NCI-H446 treated with DMSO at 0.1 percent for 48 hours (cell line): ENCODE measurements at places on chromosomes 2 and 18.

GRCh38 chr2:233901367-233901766 lies 15.8 kb upstream of the TRPM8 start:
- DNase-seq = no peak

- no peak for DNase-seq
Measured at GRCh38 chr18:31103423-31103822, 1.2 kb upstream of the DSC2 start.

GRCh38 chr18:25288340-25288938 lies 63.5 kb downstream of the ZNF521 start:
- peak; percentile 52 for DNase-seq

DNA sequence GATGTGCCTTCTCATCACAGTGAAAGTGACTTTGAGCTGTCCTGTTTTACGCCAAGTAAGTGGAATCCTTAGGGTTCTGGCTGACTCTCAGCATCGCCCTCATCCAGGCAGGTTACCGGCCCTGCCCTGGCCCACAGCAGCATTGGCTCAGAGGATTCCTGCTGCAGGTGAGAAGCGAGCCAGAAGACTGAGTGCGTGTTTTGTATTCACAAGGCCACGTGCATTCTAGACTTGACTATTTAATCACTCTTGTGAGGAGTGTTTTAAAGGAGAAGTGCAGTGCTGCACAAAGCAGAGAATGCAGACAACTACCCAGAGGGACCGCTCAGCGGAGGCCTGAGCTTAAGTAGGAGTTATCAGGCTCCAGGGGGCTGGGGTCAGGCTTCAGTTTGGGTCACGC lies 48.3 kb downstream of the LAMA3 start:
- DNase-seq = no peak

- no peak for DNase-seq
Measured at GRCh38 chr18:76491473-76491775, 3.6 kb downstream of the ZNF516 start.

- DNase-seq = no peak
Measured at GRCh38 chr2:618422-618990, 58.7 kb downstream of the TMEM18 start.

- no peak for DNase-seq
Measured at GRCh38 chr2:20424300-20425290, 22.3 kb upstream of the RHOB start.

- DNase-seq = no peak
Measured at GRCh38 chr2:220574038-220574437, 946.6 kb downstream of the SLC4A3 start.

DNA sequence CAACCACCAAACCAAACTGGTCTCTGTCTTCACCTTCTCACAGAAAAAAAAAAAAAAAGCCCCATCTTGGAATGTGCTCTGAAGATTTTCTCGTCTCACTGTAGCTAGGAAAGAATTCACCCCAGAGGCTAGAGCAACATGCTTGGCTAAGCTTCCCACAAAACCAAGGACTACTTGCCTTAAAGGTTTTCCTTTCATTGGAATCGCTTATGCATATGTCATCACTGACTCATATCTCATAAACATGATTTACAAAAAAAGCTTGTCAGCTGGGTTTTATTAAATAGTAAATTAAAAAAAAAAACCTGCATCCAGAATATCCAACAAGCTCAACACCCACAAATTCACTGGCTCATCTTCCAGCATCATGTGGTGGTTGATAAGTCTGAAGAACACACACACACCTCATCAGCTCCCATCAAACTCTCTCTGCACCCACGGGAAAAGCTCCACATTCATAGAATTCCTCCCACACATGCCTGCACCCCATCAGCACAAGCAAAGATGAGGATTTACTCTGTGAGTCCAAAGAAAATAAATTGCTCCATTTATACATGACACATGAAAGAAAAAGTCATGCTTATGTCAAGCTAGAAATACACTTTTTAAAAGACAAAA lies 182.0 kb upstream of the TRIB2 start:
- DNase-seq = no peak

GRCh38 chr2:135056790-135057189 lies 4.7 kb downstream of the RAB3GAP1 start:
- no peak for DNase-seq

GRCh38 chr2:166464187-166464586 lies 29.9 kb downstream of the SCN7A start:
- no peak for DNase-seq

DNA sequence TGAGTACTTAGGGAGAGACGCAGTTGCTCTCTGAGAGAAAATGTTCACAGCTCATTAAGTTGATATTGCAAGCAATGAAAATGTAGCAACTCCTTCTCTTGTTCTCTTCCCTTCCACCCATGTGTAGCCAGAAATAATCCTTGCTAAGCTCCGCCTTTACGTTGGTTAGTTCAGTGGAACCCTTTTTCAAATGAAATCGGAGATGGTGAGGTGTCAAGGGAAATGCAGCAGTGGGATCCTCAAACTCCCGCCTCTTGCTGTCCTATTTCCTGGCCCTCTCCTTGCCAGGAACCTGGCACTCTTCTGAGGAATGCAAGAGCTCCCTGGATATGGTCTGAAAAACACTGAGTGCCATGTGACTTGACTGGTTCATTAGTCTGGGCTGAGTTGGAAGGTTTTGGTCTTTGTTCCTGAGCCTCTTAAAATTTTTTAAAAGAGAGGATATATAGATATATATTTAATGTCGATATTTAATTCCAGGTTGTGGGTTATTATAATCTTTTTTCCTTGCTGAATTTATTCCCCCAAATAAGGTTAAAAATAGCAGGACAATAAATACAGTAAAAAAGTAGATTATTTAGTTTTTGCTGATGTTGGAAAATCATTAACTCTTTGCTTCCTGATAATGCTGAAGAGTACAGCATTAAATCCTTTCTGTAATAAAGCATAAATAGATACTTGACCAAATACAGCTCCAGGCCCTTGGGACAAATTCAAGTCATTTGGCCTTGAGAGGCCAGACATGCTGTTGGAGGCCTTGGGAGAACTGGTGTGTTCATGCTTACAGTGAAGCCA lies 116.2 kb downstream of the EML6 start:
- peak; percentile 63 for DNase-seq

- DNase-seq = no peak
Measured at GRCh38 chr18:39549144-39549543, 1983.5 kb upstream of the CELF4 start.

DNA sequence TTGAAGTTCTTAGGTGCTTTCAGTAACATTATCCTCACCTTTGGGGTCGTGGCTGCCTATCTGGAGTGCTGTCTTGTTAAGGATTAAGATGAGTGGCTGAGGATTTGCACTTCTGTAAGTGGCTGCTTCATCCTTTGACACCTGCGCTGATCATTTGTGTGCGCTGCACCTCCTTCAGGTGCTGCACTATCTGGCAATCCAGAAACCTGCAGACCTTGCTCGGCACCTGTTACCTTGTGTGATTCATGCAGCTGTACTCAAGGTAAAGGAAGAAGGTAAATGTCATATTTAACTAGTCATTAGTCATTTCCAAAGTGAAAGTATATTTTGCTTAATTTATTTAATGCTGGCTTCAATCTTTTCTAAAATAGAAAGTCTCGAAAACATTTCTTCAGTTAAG lies 110.3 kb downstream of the RAB3GAP1 start:
- no peak for DNase-seq

- no peak for DNase-seq
Measured at GRCh38 chr2:160268151-160268781, 68.2 kb upstream of the ITGB6 start.

- DNase-seq = no peak
Measured at GRCh38 chr2:181771356-181771755, 91.0 kb upstream of the NEUROD1 start.

DNA sequence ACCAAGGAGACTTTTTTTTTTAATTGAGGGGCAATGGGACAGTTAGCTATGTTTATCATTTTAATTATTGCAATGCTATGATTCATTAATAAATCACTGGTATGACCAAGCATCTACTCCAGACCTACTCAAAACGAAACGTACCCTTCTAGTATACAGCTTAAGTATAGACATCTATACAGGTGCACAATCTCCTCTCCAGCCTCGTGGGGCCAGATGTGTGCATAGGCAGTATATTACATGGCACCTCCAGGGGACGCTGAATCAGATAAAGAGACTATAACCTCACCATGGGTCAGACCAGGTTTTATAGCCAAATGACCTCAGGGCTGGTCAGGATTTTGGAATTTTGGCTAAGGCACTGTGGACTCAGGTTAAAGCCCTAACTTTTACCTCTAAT lies 86.6 kb downstream of the SS18 start:
- no peak for DNase-seq

GRCh38 chr2:66443186-66443978 lies 8.5 kb downstream of the MEIS1 start:
- DNase-seq = no peak

DNA sequence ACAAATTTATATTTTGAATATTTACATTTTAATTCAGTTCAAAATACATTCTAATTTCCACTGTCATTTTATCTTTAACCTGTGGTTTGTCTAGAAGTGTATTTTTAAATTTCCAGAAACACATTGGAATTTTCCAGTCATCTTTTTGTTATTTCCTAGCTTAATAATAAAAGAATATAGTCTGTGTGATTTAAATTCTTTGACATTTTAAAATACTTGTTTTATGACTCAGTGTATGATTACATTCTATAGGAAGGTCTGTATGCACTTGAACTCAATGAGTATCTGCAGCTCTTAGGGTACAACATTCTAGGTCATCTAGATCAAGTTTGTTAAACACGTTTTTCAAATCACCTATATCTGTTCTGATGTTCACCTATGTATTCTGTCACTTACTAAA lies 88.3 kb upstream of the MBOAT2 start:
- no peak for DNase-seq

DNA sequence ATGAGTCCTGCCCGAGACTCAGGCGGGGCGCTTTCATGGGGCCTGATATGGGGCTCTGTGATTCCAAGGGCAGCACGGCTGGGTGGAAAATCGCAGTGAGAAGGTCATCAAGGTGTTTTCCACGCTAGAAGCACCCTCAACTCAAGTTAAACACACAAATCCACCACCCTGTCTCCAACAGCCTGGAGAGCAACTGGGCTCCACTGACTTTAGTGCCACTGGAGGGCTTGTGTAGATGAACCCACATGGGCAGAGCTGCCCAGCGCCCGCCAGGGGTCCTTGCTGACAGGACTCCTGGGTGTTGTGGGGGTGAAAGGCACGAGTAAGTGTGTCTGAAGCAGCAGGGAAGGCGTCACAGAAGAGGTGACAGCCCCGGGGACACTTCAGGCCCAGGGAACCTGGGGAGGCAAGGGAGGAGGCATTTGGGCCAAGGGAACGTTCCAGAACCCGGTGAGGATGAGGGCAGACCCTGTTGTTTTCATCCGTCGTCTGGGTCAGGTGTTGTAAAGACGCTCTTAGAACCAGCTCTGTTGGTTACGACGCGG lies 51.8 kb upstream of the CTDP1 start:
- DNase-seq = no peak

DNA sequence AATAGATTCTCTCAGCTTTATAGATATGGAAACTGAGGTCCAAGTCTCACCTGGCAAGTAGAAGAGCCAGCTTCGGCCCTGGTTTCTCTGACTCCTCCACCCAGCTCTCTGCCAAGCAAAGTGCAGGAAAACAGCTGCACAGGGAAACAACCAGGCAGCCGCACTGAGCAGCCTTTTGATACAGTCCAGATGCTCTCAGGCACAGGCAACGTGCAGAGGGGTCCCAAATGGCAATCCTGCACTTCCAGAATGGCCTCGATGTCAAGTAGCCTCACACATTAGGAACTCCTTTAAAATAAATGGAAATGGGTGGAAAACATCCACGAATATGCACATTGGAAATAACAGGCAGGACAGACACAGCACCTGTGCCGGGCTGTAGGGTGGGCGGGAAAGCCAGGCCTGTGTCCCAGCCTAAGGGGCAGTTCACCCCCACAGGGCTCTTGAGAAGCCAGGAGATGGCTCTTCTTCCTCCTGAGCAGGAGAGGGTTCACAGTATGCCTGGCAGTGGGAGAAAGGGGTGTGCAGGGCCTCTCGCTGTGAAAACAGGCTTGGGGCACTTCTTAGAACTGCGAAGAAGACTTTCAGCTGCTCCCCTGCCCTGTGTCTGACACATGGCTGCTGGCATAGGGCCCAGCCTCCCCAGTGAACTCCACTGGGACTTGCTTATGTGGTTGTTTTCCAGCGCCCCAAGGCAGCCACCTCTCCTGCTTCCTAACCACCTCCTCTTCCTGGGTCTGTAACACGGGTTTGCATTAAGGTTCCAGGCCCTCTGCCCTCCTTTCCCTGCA lies 63.9 kb upstream of the TUBA3E start:
- no peak for DNase-seq

DNA sequence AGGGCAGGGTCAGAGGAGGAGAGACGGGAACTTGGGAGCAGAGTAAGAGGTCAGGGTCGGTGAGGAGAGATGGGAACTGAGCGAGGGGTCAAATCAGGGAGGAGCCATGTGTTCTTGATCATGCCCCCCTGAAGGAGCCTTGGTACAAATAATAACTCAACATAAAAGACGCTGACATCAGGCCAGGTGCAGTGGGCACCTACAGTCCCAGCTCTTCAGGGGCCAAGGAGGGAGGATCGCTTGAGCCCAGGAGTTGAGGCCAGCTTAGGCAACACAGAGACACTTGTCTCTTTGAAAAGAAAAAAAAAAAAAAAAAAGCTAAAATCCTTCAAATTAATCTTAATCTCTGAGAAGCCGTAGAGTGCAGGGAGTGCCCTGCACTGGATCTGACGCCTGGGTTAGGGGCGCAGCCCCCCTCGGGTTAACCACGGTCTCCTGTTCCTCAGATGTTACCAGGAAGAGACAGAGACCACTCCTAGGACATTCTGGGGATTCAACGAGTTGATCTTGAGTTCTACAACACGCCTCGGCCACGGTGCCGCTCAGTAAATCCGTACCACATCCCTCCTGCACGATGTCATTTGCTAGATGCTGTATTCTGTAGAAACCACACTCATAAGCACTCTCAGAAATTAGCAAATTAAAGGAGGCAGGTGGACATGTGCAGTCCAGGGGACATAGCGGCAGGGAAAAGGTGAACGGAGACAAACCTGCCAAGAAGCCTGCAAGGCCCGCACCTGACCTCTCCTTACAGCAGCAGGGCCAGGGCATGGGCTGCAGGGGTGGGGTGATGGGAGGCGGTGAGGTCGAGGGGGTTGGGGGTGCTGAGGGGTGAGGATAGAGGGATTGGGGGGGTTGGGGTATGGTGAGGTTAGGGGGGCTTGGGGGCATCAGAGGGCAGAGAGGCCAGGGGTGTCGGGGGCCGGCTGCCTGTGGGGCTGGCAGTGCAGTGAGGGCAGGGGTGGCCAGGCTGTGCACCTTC lies 29.2 kb downstream of the SLC66A2 start:
- DNase-seq = no peak

- no peak for DNase-seq
Measured at GRCh38 chr2:205193125-205193835, 489.0 kb upstream of the NRP2 start.

GRCh38 chr2:85838181-85838580 lies 50.6 kb downstream of the ST3GAL5 start:
- DNase-seq = no peak

DNA sequence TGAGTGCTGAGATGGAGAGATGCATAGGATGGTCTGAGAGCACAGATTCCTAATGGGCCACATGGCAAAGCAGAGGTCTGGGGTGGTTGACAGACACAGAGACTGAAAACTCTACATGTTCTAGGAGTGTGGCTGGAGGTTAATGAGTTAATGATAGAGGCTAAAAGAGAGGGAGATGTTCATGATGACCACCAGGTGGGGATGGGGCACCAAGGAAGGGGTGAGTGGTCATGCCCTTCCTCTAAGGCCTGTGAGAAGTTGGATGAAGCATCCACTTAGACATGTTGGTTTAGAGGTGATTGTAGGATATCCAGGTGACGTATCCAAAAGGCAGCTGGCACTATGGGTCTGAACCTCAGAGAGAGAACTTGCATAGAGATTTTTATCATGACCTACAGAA lies 102.1 kb downstream of the LRP2 start:
- no peak for DNase-seq

GRCh38 chr18:68723539-68723938 lies 8.6 kb upstream of the TMX3 start:
- no peak for DNase-seq
